Activated CD4-positive, alpha-beta memory T cell treated with anti-CD3 and anti-CD28 coated beads for 36 hours (primary cell): ENCODE measurements at places on chromosomes 2 and 18. TPM values are rescaled to one million over a fixed set of nuclear protein-coding genes. Genes with fewer than 3 reads are reported as not detected.
A peak's percentile ranks its signal among the peaks of the same experiment; 100 is the strongest.

IL1R2 gene
- total RNA-seq: 36.2 TPM

DNA sequence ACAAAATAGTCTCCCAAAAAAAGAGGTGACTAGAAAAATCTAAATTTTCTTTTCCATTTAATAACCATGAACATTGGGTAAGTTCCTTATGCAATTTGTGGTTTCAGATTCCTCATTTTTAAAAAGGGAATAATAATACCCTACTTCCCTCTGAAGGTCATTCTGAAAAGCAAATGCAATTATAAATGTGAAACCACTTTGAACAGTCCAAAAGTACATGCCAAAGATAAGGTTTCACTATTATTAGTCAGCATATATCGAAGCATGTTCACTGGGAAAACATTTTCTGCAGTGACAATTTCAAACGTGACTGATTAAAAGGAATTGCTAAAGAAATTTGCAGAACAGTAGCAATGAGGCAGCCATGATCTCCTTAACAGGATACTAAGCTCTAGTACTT, 100.1 kb upstream of the RNF152 start:
- DNase-seq: no peak

AMER3 gene
- not detected for total RNA-seq

- DNase-seq: no peak
Measured at GRCh38 chr2:18777250-18777812, 188.0 kb upstream of the NT5C1B start.

DNA sequence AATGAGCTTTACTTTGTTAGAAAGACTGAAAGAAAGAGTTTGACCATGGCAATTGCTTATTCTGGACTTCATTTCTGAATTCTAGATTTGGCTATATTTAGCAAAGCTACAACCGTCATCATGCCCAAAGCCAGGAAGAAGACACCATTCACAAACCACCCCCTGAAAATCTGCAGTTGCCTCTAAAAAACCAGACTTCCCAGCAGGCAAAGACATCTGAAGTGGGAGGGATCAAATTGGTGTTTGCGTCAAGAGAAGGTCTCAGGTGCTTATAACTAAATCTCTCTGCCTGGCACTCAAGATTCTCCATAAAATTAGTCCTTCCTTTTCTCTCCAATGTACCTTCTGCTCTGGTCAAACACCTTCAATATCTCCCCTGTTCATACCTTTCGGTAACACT, 5.6 kb downstream of the AAK1 start:
- no peak for DNase-seq

- no peak for DNase-seq
Measured at GRCh38 chr2:128259585-128259984, 59.1 kb downstream of the HS6ST1 start.

- no peak for DNase-seq
Measured at GRCh38 chr2:234241656-234242458, 191.4 kb downstream of the SPP2 start.

IL1F10 gene
- not detected for total RNA-seq

DNA sequence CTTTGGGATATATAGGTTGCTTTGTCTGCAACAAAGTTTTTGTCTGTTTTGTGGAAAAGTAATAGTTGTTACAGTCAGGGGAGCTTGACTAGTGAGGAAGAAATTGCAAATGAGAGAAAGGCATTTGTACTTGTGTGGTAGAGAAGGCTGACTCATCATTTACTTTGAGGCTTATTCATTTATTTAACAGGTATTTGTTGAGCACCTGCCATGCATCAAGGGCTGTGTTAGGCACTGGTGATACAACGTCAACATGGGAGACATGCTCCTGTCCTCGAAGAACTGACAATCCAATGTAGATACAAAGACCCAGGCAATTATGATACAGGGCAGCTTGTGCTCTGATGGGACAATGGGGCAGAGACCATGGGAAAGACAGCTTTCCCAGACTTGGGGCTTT, 79.5 kb downstream of the UPP2 start:
- DNase-seq: no peak

DNA sequence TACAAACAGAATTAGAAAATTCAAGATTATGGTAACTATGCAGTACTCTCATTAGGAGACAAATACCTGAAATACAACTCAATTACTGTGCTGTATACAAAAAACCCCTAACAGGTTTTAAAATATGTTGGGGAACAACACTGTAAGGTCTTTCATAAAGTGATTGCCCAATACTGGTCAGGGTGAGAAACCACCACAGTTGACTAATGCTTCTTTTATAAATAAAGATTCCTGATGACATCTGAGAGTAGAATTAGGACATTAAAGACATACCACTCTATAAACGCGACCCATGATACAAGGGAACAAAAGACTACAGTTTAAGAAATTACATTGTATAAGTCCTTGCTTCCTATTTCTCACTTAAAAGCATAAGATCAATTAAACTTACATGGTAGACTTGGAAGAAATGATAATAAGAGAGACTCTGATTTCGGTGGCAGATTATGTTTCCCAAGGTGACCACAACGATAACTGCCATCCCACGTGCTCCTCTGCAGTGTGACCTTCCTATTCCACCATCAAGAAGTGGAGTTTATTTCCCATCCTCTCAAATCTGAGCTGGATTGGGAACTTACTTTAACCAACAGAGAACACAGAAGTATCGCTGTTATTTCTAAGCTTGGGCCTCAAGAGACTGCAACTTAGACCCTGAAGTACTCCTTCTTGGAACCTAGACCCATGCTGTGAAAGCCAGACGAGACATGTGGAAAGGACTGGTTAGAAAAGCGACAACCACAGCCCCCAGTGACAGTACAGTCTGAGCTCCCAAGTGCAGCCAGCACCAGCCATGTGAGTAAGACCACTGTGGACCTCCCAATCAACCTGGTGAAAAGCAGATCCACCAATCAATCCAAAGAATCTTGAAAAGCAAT, 52.3 kb downstream of the ZNF521 start:
- DNase-seq: no peak

DNA sequence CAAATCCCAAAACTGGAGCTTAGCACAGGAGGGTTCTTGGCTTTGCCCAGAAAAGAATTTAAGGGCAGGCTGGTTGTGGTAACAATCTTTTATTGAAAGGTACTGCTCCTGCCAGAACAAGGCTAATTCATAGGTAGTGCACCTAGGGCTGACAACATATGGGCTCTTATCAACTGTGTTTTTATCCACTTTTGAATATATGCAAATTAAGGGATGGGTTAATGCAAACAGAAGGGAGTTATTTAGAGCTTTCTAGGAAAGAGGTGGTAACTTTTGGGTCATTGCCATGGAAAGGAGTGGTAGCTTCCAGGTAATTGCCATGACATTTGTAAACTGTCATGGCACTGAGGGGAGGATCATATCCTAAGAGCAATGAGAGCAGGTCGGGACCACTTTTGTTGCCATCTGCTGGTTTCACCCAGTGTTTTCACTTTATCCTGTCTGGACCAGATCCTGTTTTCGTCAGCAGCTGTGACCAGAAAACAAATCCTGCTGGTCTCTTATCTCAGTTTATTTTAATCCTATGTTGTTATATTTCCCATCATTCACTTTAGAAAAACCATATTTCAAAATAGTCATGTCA, 981 bp downstream of the C2orf66 start:
- DNase-seq: no peak

DNA sequence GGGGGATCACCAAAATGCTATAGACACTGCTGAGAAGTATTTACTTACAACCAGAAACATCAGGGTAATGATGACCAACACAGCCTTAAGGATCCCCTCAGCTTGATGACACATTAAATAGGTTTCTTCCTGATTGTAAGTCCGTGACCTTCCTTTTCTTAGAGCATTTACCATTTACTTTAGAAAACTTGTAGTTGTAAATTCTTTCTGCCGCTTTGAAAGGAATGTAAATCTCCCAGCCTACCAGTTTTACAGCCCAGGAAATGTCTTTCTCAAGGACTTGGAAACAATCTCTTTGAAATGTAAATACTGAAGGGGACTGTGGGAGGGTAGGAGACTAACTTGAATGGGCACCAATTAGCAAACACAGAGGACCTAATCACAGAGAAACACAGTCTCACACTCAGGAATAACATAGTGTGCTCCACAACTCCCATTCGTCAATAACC, 278.6 kb downstream of the DSC3 start:
- no peak for DNase-seq

DNA sequence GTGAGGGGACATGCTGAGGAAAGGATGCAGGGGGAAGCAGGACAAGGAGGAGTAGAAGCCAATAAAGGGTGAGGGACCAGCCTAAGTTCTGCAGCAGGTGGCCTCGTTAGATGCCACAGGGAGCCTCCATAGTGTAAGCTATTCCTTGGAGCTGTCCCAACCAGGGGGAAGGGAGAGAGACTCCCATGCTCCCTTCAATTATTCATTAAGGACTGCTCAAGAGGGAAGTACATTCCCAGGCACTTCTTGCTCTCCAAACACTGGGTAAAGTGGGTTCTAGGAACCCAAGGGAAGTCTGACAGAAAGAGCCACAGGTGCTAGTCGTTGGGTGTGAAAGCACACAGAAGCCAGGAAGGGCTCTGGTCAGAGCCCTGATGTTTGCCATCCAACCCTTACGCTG, 193.7 kb downstream of the SLC39A10 start:
- no peak for DNase-seq

DNA sequence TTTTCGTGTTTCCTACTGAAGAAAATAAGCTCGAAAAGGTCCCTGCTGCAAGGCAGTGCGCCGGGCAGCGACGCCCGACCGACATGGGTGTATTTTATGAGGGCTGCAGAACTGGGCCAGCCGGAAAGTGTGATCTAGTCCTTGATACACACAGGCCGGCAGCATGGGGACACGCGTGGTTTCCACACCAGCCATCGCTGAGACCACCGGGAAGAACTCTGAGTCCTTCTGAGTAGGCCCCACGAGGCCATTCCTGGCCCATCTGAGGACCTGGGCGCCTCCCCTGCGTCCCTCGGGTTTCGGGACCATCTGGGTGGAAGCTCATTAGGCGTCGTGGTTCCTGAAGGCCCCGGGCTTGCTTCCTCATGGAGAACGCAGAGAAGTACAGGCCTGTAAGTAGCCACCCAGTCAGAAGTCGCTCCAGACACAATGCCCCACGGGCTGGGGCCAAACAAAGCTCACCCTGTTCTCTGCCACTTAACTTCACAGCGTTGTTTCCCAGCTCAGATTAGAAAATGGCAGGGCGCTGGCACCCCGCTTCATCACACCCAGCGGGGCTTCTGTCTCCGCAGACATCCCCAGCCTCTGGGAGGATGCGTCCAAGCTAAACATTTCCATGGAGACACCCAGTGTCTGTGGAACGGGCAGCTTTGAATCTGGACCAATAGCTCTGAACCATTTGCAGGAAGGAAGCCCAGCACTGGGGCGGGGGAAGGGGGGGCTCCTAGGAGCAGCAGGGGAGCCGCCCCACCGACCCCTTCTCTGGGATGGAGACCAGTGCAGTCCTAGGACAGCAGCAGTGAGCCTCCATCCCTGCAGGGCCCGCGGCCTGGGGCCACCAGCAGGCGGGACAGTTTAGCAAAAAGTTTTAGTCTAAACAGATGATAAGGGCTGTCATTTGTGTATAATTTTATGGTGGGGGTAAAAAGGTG, 2.4 kb downstream of the NFATC1 start:
- no peak for DNase-seq

MROH2A gene
- total RNA-seq: not detected

DNA sequence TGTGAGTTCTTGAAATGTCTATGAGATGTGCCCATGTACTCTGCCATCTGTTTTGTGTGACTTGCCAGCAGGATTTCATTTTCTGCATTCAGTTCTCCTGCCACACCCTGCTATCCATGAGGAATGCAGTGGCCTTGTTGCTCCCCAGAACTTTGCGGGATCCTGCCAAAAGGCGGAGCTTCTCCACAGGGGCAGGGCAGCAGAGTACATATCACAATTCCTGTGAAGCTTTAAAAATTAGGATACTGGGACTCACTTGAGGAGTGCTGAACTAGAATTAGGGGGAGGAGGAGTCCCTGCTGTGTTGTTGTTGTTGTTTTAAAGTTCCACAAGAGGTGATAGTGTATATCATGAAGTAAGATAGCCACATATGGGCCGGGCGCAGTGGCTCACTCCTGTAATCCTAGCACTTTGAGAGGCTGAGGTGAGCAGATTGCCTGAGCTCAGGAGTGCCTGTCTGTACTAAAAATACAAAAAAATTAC, 76.4 kb downstream of the TANC1 start:
- no peak for DNase-seq

- DNase-seq: no peak
Measured at GRCh38 chr18:78868330-78869316, 111.0 kb upstream of the SALL3 start.

- no peak for DNase-seq
Measured at GRCh38 chr2:47054036-47054555, 101.0 kb downstream of the STPG4 start.

TEKT4 gene
- not detected for total RNA-seq

DNA sequence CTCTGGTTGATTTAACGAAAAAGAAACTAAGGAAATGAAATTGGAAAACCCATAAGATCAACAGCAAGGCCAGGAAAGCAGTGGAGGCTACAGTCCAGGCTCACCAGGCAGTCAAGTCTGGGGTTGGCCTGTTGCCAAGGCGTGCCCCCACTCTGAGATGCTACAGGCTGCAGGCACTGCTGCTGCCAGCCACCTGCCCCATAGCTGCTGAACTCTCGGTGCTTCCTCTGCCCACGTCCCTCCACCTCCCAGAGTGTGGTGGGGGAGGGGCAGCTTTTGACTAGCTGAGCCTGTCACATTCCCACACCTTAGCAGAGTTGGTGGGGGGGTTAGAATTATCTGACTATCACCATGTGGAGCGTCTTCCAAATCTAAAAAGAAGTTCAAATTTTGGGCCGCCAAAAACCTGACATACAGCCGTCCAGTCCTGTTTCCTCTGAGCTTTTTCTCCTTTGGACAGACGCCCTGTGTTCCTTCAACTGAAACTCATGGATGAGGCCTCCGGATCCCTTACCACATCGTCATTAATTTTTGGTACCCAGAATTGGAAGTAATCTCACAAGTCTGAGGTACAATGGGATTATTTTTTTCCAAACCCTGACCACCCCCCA, 3.9 kb upstream of the SH3RF3 start:
- DNase-seq: no peak

FOXD4L1 gene
- total RNA-seq: not detected

PCARE gene
- not detected for total RNA-seq

GRCh38 chr2:177489719-177490301, 97.2 kb downstream of the AGPS start:
- no peak for DNase-seq

DNA sequence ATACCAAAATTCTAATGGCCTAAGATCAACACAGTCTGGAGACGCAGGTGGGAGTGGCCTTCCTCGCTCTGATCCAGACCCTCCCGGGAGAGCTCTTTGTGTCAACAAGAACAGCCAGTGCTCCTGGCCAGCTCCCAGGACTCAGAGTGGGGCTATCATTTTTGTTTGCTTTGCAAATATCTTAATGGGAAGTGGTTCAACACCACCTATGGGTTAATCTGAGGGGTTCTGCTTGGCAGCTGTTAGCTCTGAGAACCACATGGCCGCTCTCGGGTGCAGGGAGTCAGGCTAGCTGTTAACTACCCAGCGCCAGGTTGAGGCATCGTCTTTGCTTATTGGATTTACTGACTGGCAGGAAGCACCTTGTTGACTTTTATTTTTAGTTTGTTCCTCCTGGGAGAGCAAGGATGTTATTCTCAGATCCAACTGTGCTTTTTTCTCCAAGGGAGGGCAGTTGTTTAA, 184.8 kb upstream of the SP5 start:
- DNase-seq: no peak

- no peak for DNase-seq
Measured at GRCh38 chr2:235626658-235627057, 132.8 kb downstream of the AGAP1 start.

GRCh38 chr2:127401757-127402695, 14.3 kb upstream of the MAP3K2 start:
- DNase-seq: peak; percentile 31

SANBR gene
- total RNA-seq: 5.9 TPM

TYW5 gene
- 9.8 TPM for total RNA-seq
